ENCODE measurements at places on chromosomes 7 and 10.

GRCh38 chr7:981793-982510 is 1.0 kb upstream of the CYP2W1 start:
- no peak for DNase-seq

DNA sequence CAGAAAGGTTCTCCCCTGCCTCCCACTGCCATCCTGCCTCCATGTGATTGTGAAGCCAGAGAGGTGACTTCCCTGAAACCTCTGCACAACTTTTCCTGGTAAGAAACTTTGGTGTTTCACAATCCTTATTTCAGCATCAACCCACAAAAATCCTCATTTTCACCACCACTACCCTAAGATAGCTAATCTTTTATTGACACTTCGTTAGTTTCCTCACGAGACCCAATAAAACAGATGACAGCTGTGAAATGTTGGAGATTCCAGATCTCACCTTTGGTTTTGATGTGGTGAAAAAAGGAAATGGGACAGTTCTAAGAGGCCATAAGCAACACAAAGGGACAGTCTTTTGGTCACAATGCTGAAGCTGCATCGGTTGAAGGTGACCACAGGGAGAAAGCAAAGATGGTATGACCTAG is 59.9 kb upstream of the TM9SF3 start:
- DNase-seq = no peak

GRCh38 chr7:155489862-155490696 is 32.1 kb downstream of the EN2 start:
- peak; percentile 7 for DNase-seq

DNA sequence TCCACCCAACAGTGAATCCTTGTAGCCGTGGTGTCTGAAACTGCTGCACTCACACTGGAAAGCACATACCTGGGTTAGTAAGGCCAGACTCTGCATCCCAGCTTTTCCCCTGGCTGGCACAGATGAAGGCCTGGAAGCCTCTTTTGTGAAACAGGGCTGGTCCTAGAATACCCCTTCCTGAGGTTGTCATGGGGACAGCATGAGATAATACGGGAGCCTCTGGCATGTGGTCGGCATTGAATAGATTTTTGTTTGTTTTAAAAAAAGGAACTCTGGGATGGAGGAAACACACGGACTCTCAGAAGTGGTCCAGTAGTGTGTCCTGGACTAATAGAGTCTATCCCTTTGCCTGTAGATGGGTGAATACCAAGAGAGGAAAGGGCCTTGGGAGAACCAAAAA is 129.7 kb downstream of the TMEM178B start:
- no peak for DNase-seq

- peak; percentile 83 for DNase-seq
Measured at GRCh38 chr7:132138817-132139216, 437.5 kb downstream of the PLXNA4 start.

GRCh38 chr10:112631501-112632400 is 184.7 kb downstream of the VTI1A start:
- DNase-seq = peak; percentile 56

GRCh38 chr7:69683002-69683401 is 84.7 kb downstream of the AUTS2 start:
- no peak for DNase-seq

DNA sequence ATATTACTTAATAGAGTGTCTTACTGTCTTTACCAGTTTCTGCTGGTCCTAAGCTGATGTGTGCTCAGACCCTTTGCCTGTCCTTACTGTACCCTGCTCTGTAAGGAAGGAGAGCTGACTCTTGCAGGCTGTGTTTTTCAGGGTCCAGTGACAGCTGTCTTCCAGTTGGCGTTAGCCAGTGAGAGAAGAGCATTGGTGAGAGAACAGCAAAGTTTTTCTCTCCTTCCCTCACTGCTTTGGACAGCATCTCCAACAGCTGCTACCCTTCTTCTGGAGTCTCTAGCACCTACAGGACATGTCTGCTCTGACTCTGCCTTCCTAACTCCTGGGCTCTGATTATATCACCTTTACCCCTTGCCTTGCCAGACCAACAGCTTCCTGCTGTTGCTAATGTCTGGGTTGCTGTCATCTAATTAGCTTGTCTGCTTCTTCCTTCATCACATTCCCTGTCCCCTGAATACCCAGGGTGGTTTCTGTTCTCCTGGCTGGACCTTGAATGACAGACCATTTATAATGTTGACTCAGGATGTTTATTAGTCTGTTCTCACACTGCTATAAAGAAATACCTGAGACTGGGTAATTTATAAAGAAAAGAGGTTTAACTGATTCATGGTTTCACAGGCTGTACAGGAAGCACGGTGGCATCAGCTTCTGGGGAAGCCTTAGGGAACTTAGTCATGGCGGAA is 23.5 kb upstream of the PANK1 start:
- DNase-seq = peak; percentile 3

DNA sequence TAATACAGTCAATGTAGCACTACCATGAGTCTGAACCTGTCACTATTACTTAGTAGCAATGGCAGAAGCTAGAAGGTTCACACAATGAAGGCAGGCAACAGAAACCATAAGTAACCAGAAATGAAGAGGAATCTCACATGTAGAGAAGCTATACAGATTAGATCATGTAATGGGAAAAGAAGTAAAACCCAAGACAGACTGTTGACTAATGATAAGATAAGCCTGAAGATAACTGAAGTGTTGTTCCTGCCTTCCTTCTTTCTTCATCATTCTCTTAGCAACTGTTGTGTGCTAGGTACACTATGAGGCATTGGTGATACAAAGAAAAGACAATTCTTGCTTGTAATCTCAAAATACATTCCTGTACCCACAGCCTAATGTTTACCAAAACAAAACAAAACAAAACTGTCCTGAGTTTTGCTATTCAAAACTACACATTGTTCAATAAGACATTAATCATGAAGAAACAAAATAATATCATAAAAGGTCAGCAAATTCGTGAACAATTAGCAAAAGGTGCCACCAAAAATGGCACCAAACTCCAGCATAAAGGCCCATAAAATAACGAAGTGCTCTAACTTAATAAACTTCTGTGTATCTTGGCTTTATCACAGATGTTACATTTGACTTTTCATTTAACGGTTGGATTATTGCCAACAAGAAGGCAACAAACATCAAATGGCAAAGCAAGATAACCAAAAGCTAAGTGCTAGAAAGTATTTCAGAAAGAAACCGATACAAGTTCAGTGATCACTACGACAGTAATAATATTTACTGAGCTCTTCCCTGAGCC is 27.1 kb downstream of the ZNF800 start:
- no peak for DNase-seq

GRCh38 chr10:132106431-132106830 is 40.7 kb downstream of the JAKMIP3 start:
- DNase-seq = no peak

DNA sequence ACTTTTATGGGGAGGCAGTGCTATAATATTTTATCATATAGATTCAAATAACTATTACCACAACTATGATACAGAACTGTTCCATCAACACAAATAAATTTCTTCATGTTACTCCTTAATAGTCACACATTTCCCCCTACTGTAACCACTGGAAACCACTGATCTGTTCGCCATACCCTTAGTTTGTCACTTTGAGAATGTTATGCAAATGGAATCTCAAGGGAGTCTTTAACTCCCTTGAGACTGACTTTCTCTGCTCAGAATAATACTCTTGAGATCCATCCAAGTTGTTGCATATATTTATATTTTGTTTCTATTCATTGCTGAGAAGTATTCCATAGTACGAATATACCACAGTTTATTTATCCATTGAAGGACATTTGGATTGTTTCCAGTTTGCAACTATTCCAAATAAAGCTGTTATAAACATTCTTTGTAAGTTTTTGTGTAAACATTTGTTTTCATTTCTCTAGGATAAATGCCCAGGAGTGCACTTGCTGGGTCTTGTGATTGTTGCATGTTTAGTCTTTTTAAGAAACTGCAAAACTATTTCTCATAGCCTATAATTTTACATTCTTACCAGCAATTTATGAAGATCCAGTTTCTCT is 19.7 kb upstream of the PON2 start:
- no peak for DNase-seq

DNA sequence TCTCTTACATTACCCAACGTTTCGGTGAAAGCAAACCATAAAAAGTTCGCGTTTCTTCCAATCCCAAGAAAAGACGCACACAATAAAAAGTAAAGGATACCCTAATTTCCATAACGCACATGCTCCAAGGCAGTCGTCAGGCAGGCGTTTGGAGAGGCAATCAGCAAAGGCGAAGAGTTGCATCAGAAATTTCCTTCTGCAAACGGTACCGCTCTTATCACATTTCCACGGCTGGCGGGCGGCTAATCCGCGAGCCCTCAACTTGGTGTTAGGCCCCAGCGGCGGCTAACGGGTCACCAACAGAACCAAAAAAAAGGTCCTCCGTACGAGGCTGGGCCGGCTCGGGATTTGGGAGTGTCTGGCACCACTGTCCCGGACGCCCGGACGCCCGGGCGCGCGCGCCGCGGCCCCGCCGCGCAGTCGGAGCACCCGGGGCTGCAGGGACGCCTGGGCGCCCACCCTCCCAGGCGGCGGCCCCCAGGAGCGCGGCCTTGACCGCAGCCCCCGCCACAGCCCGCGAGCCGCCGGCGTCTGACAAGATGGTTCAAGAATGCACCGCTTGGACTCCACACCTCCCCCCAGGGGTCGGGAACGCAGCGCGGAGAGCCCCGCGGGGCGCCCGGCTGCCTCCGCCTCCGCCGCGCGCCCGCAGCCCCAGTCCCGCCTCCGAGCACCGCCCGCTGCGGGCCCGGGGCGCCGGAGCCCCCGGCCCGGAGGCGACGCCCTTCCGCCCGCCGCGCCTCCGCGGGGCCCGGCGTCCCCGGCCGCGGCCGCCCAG is 9.8 kb upstream of the GRB10 start:
- peak; percentile 16 for DNase-seq

GRCh38 chr10:58963101-58963534 is 213.3 kb upstream of the PHYHIPL start:
- no peak for DNase-seq

DNA sequence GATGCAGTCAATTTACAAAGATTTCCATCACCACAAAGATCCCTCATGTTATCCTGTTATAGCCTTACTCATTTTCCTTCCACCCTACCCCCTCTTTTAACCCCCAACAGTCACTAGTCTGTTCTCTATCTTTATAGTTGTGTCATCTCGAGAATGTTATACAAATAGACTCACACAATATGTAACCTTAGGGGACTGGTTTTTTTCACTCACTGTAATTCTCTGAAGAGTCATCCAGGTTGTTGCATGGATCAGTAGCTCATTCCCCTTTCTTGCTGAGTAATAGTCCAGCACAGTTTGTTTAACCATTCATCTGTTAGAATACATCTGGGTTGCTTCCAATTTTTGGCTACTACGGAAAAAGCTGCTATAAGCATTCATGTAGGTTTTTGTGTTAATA is 121.1 kb upstream of the PDE1C start:
- DNase-seq = peak; percentile 37

DNA sequence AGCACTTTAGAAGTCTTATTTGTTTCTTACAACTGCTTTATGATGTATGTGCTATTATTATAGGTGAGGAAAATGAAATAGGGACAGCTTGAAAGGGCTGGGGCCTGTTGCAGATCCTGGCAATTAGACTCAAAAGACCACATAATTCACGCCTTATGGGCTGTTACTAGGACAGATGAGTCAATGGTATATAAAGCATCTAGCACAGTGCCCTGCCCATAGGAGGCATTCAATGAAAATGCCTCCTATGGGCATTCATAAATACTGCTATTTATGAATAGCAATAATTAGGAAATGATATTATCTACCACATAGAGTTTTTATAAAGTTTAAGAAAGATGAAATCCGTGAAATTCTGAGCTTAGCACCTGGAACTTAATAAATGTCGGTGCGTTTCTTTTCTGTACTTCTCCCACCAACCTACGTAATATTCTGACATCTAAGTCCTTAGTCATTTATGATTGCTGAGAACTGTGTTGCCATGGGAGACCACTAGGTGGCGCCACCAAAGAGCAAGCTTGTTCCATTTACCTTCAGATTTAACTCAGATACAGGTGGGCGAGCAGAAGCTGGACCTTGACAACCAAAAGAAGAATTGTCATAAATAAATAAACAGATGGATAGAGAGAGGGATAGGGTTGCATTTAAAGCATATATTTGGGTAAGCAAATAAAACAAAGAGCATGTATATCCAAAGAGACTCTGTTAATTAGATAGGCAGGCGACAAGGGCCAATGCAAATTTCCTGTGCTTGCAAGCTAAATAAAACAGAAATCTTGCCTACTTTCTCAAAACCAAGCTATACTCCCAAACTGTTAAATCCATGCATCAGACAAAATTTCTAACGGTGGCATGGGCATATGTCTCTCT is 699.9 kb downstream of the INHBA start:
- DNase-seq = peak; percentile 24
